ENCODE measurements at places on chromosomes 4 and X.

GRCh38 chr4:60042941-60043340, 1157.2 kb upstream of the ADGRL3 start:
- no peak overlapping the region for H3K4me3 ChIP-seq
- no peak overlapping the region for H3K27ac ChIP-seq
- no peaks in the 10 kb centered on the region for H3K4me1 ChIP-seq

DNA sequence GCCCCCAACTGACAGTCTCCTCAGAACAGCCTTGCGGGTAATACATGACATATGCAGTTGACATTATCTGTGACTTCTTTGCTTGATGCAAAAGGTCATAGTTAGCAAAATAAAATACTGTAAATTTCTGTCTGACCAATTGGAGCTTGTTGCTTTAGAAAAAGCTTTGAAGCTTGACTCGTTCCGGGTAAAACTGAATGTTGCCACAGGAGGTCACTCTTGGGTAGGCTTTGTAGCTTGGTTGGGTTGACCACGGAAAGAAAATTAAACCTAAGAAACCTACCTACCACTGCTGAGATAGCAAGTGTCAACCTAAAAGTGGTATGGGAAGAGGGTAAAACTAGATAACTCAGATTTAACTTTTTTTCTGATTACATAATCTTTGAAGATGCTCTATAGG, 23.2 kb downstream of the PRPS2 start:
- no peak overlapping the region for H3K27ac ChIP-seq
- H3K4me1 ChIP-seq, result no peaks in the 10 kb centered on the region
- no peak overlapping the region for H3K4me3 ChIP-seq
- H3K27me3 ChIP-seq, result peaks cover 2% of the 10 kb centered on the region

GRCh38 chr4:82569727-82570126, 7.9 kb upstream of the TMEM150C start:
- no peak overlapping the region for H3K4me3 ChIP-seq
- H3K27ac ChIP-seq, result no peak overlapping the region
- no peaks in the 10 kb centered on the region for H3K36me3 ChIP-seq
- no peaks in the 10 kb centered on the region for H3K27me3 ChIP-seq
- no peaks in the 10 kb centered on the region for H3K4me1 ChIP-seq

- H3K4me1 ChIP-seq, result no peaks in the 10 kb centered on the region
- no peaks in the 10 kb centered on the region for H3K36me3 ChIP-seq
- H3K4me3 ChIP-seq, result no peak overlapping the region
Observed at GRCh38 chr4:100574607-100575006, 56.8 kb upstream of the EMCN start.

- H3K27me3 ChIP-seq, result peaks cover 3% of the 10 kb centered on the region
- H3K4me3 ChIP-seq, result no peak overlapping the region
- no peak for DNase-seq
Observed at GRCh38 chrX:18973527-18974192, 10.3 kb downstream of the PHKA2 start.

DNA sequence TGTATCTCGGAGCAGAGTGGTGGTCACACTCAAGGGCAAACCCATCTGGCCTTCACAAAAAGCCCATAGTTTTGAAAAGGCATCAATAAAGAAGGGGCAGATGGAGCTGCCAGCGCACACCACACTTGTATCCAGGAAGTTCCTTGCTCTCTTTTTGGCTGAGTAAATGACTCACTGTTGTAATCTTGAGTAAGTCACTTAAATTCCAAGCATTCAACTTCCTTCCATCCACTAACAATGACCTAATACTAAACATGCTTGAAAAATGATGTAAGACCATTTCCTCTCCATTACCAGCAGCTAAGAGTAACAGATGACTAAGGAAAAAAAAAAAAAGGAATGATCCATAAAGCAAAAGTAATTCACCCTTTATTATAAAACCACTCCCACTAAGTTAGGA, 32.4 kb upstream of the MYOZ2 start:
- H3K27me3 ChIP-seq, result no peaks in the 10 kb centered on the region
- H3K36me3 ChIP-seq, result no peaks in the 10 kb centered on the region
- DNase-seq, result no peak
- H3K27ac ChIP-seq, result peak overlapping the region; percentile 57
- no peak overlapping the region for H3K4me3 ChIP-seq
- peaks cover 48% of the 10 kb centered on the region for H3K4me1 ChIP-seq

DNA sequence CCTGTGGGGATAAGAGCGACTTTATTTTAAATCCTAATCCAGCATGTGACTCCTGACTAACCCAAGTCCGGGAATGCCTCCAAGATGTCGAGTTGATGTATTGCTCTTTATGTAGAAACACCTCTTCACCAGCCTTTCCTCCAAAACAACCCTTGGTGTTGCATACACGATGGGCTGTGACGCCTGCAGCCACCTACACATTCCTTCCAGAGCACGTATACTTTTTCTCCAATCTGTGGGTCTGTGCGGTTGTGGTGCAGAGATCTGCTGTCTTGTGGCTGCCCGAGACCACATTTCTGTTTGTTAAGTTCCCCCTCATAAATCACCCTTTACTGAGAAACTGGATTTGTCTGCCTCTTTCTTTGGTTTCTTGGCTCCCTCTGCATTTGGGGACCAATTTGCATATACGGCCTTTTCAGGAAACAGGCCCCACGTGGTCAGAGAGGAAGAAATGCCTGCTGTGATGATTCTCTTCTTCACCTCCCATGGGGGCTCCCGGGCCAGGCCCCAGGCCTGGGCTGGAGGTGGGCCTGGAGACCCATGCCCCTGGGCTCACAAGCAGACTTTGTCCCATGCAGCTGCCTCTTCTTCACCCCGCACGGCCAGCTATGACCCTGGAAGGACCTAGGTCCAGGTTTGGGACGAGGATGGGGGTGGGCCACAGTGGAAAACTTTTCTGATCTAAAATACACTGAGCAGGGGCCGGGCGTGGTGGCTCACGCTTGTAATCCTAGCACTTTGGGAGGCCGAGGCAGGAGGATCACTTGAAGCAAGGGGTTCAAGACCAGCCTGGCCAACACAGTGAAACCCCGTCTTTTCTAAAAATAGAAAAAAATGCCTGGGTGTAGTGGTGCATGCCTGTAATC, 21.4 kb upstream of the AFAP1 start:
- no peak for DNase-seq
- no peak overlapping the region for H3K27ac ChIP-seq
- H3K36me3 ChIP-seq, result no peaks in the 10 kb centered on the region
- peaks cover 33% of the 10 kb centered on the region for H3K4me1 ChIP-seq
- no peak overlapping the region for H3K4me3 ChIP-seq
- H3K27me3 ChIP-seq, result no peaks in the 10 kb centered on the region

DNA sequence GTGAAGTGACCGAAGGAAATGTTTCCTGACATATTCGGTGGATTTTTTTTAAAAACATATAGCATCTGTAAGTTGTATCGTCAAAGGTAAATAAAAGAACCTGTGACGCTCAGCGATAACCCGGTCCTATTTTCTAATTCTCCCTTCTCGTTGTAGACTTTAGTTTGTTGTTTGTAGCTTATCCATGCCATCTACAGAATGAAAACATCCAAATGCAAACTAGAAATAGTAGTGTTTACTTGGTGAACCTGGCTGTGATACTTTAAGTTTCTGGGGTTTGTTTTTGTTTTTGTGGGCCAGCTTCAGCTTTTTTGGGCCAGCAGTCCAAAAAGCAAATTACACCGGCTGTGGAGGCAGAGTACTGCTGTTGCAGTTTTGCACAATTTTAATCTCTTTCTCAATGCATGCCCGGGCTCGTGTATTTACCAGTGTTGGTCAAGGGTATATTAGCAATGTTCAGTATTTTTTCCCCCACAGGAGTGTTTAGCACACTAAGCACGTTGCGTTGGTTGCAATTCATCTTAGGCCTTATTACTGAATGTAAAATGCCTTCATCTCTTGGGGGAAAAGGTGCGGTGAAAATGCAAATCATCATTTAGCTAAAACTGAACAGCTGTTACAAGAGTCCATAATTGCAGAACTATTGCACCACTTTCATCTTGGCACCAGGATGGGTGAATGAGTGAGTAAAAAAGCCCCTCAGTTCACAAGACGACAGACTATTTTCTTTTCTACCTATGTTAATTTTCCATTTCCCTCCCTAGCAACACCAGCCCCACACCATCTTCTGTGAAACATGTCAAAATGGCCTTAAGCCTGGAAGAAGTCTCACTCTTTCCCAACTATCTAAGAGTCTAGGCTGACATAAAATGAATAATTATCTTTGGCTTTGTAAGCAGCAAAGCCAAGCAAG, 1.7 kb upstream of the CNOT6L start:
- H3K4me3 ChIP-seq, result peak overlapping the region; percentile 88
- DNase-seq, result no peak
- H3K4me1 ChIP-seq, result peaks cover 12% of the 10 kb centered on the region
- peak overlapping the region; percentile 98 for H3K27ac ChIP-seq
- H3K27me3 ChIP-seq, result no peaks in the 10 kb centered on the region

GRCh38 chr4:76738086-76738931, 159.6 kb downstream of the SOWAHB start:
- H3K4me3 ChIP-seq, result no peak overlapping the region
- no peak for DNase-seq
- peaks cover 9% of the 10 kb centered on the region for H3K4me1 ChIP-seq
- H3K27me3 ChIP-seq, result no peaks in the 10 kb centered on the region
- peaks cover 30% of the 10 kb centered on the region for H3K36me3 ChIP-seq
- peak overlapping the region; percentile 34 for H3K27ac ChIP-seq

DNA sequence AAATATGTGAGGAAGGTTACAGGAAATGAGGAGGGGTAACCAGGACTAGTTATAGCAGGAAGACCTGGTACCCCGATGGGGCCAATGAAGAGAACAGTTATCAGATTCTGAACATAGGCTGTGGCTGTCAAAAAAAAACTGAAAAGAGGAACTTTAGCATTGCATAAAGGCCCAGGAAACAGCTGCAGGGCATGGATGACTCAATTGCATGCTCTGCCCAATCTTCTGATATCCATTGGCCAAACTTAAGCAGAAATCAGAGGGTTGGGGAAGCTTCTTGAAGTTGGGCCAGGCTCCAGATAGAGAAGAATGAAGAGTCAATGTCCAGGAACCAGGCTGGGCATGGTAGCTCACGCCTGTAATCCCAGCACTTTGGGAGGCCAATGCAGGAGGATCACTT, 1222.4 kb upstream of the PRKX start:
- H3K4me3 ChIP-seq, result no peak overlapping the region
- no peaks in the 10 kb centered on the region for H3K36me3 ChIP-seq
- H3K27me3 ChIP-seq, result no peaks in the 10 kb centered on the region

DNA sequence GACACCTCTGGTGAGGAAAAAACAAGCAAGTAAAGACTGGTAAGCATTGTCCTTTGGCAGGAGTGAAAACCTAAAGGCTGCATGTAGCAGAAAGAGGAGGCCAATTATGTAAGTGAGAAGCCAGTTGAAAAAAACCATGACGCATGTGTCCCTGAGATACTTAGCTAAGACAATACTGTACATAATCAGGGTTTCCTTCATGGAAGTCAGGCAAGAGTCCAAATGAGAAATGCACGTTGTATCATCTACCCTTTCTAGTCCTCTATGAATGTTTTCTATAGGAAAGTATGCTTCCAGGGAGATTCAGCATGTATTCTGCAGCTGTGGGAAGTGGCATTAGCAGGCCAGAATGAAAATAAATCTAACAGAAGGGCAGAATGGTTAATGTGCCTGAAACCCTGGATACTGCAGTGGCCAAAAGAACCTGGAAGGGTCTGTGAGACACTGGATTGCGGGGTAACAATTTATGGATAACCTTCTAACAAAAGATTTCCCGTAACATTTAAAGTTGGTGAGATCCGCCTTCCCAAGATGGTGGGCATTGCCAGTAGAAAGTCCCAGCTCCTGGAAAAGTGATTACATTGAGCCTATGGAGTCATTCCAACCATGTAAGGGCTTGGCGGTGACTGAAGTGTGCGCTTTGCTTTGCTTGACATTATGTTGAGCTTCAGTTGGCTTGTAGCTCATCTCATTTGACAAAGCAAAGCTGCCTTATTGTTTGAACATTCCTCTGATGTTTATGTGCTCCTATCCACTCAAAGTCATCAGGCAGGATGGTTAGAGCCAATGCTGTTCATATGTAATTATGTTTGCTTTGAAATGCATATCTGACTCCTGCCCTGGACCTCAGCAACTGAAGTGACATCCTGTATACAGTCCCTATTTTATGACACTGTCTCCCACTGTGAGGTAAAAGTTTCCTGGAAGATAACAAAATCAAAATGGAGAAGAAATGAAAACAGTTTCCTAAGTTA, 200.4 kb downstream of the ARHGAP24 start:
- H3K27me3 ChIP-seq, result no peaks in the 10 kb centered on the region
- H3K4me3 ChIP-seq, result no peak overlapping the region
- no peak overlapping the region for H3K27ac ChIP-seq
- peaks cover 52% of the 10 kb centered on the region for H3K4me1 ChIP-seq
- no peaks in the 10 kb centered on the region for H3K36me3 ChIP-seq
- no peak for DNase-seq

DNA sequence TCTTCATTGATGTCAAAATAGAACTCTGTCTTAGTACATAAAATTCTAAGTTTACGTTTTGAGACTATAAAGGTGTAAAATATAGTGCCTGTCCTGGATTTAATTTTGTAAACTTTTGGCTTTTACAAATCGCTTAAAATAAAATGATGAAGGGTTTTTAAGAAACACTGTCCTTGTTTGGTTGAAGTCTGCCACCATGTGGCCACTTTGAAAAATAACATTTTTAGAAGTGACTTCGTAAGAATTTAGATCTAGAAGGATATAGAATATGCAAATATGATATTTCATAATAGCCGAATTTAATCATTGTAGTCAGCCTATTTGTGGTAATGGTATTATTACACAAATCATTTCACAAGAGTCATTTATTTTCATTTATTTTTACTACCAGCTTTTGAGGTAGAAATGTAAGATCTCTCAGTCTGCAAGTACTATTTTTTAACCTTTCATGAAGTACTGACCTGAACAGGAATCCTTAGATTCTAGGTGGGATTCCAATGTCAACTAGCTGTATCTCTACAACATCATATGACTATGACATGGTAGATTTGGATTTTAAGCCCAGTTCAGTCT, 31.0 kb upstream of the FAT4 start:
- no peaks in the 10 kb centered on the region for H3K4me1 ChIP-seq
- no peaks in the 10 kb centered on the region for H3K36me3 ChIP-seq
- no peak overlapping the region for H3K27ac ChIP-seq
- no peaks in the 10 kb centered on the region for H3K27me3 ChIP-seq
- peak; percentile 30 for DNase-seq
- no peak overlapping the region for H3K4me3 ChIP-seq

- peaks cover 67% of the 10 kb centered on the region for H3K36me3 ChIP-seq
- H3K4me1 ChIP-seq, result no peaks in the 10 kb centered on the region
- DNase-seq, result no peak
- no peaks in the 10 kb centered on the region for H3K27me3 ChIP-seq
- no peak overlapping the region for H3K27ac ChIP-seq
- no peak overlapping the region for H3K4me3 ChIP-seq
Observed at GRCh38 chr4:169117591-169118081, 107.6 kb upstream of the CBR4 start.

- H3K27me3 ChIP-seq, result no peaks in the 10 kb centered on the region
Observed at GRCh38 chr4:47278631-47279030, 184.9 kb downstream of the COMMD8 start.

DNA sequence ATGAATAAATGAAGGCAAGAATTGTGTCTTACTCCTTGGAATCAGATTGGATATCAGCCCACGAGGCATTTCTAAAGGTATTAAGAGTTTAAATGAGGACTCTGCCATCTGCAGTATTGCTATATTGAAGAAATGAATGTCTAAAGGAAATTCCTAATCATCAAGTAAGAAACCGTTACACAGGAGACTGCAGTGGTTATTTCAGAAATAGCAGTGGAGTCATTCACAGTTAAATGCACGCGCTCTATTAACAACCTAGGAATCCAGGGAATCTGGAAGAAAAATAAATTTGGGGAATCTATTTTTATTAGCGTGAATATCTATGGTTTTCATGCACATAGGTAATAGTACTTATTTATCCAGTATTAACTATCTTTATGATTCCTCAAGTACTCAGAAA, 334.2 kb downstream of the TENM3 start:
- peaks cover 7% of the 10 kb centered on the region for H3K27me3 ChIP-seq
- no peak overlapping the region for H3K27ac ChIP-seq
- H3K4me1 ChIP-seq, result no peaks in the 10 kb centered on the region
- no peaks in the 10 kb centered on the region for H3K36me3 ChIP-seq
- H3K4me3 ChIP-seq, result no peak overlapping the region

Measured in left lung (tissue), 14 donors.